ENCODE measurements at places on chromosomes 4 and X.

DNA sequence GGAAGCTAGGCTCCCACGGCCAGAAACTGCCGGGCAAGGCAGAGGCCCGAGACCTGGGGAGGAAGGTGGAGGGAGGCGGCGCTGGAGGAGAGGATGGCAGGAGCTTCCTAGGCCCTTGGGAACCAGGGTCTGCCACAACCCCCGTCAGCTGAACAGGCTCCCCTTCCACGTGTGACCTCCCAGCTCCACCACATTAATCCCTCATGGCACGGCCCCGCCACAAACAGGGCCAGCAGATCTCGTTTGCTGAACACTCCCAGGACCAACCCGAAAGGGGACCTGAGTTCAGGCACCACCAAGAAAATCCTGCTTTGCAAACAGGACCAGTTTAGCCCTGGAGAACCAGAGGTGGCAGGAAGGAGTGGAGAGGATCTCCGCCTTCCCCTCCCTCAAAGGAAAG lies 62.7 kb downstream of the FHDC1 start:
- DNase-seq, result no peak

- no peak for DNase-seq
These were observed 5.0 kb downstream of the OPRPN start for GRCh38 chr4:70402762-70403161.

DNA sequence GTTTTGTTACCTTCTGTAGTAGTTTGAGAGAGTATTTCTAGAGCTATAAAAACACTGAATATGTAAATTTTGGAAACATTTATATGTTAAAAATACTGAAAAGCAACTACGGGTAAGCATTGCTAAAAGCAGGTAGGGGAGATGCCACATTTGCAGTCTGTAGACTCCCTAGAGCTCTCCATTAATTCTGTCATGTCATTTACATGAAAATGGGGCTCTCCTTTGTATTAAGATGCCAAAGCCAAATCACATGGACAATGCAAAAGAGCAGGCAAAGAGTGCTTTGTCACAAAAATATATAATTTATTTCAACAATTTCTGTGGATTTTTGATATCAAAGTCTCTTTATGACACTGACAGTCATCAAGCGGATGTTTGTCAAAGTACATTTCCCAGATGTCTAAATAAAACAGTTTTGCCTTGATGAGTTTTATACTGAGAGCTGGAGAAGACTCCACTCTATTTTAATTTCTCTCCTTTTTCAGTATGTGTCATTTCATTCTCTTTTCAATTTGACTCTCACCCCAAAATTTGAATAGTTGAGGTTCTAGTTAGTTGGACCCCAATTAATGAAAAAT lies 51.8 kb downstream of the LDB2 start:
- DNase-seq, result no peak

DNA sequence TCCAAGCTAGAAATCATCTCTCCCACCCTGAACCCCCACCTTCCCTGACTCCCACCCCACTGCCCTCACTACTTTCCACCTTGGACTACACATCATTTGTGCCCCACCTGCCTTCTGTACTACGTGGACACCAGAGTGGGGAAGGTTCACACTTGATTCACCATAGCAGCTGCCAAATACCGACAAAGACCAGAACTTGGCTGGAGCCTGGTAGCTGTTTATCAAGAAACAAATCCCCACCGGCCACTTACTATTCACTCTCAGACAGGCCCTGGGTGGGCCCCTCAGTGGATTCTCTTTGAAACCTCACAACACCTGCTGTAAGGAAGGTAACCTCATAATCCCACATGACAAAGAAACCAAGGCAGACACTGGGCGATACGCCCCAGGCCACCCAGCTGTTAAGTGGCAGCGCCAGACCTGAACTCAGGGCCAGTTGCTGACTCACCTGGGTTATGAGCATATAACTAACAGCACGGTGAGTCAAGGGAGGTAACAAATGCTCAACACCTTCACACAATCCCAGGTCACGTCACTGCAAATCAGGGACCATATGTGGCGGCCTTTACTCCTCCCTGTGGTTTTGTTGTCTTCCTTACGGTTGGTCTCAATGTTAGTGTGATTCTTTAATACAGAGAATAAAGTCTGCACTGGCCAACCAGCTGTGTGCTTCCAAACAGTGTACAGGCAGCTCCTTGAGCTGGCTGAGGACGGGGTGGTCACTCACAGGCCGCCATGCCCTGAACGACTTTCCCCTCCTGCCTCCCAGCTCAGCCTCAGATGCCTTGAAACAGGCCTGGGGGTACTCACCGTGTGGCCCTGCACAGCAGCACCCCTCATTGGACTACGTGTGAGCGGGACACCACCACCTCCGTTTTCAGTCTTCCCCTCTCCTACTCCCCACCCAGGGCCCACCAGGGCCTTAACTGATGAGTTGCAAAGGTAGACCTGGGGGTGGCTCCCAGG lies 7.5 kb downstream of the WDR1 start:
- DNase-seq, result no peak

DNA sequence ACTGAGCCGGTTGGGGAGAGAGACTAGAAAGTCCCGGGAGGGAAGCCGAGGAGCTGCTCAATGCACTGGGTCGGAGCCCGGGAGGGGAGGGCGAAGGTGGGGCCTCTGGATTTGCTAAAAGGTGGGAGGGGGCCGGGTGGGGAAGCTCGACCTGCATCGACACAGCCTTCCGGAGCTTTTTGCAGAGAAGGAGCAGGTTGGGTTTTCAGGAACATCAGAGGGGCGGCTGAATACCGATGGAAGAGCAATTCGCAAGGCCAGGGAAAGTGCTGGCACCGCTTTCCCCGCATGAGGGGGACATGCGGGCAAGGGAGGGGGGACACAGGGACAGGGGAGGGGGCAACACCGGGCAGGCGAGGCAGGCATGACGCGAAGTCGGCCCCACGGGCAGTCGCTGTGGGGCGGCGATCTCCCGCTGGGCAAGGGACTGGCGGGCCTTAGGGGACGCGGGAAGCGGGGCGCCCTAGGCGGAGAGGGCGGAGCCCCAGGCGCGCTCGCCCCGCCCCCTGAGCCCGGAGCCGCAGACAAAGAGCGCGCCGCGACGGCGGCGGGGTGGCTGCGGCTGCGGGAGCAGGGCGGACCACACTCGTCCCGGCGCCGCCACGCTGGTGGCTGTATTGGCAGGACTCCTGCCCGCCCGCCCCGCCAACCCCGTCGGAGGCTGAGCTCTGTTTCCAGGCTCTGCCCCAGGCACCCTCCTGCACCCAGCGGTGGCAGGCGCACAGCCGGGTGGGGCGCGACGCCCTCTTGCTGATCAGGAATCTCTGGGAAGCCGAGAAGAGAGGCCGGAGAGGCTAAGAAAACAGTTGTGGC lies 11.6 kb downstream of the PDZD4 start:
- no peak for DNase-seq

DNA sequence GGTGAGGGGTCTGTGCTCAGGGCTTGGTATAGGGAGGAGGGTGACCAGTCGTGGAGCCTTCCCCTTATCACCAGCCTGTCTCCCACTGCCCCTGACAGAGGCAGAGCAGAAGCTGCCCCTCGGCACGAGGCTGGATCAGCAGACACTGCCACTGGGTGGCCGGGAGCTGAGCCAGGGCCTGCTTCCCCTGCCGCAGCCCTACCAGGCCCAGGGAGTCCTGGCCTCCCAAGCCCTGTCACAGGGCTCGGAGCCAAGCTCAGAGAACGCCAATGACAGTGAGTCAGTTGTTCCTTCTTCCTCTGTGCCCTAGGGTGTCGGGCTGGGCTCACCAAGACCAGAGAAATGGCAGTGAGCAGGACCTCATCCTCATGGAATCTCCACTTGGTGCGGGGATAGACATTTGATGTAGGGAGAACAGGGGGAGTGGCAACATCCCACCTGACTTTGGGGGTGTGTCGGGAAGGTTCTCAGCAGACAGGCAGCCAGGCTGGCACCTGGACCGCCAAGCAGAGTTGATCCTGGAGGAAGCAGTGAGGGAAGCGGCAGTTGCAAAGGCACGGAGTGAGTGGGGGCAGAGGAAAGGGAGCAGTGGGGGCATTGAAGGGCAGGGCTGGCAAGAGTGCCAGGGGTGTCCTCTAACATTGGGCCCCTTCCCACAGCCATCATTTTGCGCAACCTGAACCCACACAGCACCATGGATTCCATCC lies 14.3 kb upstream of the UBA1 start:
- no peak for DNase-seq

DNA sequence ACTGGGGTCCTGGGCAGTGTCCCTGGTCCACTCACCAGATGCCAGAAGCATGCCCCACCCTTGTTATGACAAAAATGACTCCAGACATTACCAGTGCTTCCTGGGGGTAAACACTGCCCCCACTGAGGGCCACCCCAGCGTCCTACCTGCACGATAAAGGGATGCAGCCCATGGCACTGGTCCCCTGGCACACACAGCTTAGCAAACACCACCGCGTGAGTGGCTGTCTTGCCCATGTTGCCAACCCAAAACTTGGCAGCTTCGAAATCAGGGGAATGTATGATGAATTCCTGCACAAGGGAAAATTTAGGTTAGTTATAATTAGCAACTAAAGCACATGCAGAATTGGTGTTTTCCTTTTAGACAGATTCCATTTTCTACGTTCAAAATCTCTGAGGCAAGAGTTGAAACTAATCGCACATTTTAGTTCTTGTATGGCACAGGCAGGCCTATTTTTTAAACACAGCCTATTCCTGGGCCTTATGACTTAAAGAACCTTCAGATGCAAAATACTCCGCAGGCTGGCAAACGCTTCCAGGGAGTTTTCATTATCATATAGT lies 30.4 kb downstream of the ACOX3 start:
- DNase-seq, result no peak

GRCh38 chr4:185205697-185206342 lies 2.0 kb upstream of the CFAP97 start:
- DNase-seq, result no peak

DNA sequence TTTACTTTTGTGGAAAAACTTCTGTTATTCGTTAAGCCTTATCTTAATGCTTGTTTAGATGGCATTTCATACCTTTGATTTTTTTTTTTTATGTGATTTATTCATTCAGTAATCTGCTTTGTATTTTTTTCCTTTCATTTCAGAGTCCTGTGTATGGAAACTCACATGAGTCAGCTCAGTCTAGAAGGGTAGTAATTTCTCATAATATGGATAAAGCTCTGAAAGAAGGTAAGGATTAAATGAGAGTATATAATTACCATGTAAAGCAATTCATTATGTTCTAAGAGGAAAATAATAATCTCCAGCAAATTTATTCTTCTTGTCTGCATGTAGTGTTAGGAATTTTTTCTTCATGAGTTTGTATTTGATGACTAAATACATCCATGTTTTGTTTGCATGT lies 37.8 kb downstream of the SNX25 start:
- no peak for DNase-seq

GRCh38 chrX:119376312-119376711 lies 22.8 kb upstream of the SLC25A43 start:
- no peak for DNase-seq

- no peak for DNase-seq
These were observed 581.8 kb downstream of the NLGN4X start for GRCh38 chrX:5646818-5647217.

DNA sequence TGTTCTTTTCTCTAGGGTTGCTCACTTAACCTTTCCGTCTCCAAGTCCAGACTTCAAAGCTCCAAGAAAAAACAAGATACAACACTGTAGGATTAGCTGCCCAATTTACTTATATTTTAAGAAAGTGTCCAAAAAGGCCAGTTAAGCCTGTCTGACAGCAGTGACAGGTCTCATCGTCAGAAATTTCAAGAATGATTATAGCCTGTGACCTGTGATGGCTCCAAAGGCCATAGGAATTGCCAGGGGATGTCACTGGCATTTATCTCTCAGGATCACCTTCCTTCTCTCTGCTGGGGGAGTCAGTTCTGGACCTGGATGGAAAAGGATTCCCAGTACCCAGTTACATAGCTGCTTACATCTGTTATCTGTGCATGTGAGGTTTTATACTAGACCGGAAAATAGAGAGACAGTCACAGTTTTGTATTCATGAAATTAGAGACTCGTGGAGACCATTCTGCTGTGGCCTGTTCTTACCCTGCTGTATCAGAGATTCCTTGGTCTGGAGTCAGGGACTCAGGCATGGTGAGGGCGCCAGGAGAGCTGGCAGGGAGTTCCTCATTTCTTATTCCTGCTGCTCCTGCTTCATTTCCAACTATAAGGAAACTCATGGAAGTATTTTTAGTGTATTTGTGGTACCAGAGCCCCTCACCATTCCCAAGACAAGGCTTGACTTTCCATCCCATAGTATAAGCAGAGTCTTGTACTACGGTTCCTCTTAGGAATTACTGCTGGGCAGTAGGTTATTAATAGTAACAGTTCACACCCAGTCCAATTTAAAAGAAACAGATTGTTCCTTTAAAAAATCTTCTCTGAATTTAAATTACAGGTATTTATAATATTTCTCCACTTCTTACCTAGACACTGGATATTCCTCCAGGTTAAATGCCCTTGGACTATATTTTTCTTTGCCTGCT lies 220.8 kb downstream of the SHROOM3 start:
- no peak for DNase-seq

GRCh38 chrX:103540145-103540544 lies 20.9 kb upstream of the RAB40A start:
- peak; percentile 18 for DNase-seq

DNA sequence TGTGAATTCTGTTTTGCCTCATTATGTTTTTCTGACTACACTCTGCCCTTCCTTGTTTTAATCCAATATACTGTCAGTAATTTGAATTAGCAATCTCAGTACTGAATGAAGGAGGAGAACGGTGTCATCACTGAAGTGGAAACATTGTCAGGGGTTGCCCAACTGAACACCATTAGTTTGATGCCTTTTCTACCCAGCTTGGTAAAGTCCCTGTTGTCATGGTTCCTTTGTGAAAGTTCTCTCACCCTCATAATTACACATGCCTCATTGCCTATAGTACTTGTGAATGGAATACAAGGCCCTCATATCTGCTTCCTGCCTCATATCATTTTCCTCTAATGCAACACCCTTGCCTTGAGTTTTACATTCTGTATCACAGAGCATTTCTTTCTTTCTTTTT lies 76.9 kb downstream of the RRAGB start:
- no peak for DNase-seq

- DNase-seq, result no peak
These were observed 1021.9 kb downstream of the FAM133A start for GRCh38 chrX:94695910-94696309.

DNA sequence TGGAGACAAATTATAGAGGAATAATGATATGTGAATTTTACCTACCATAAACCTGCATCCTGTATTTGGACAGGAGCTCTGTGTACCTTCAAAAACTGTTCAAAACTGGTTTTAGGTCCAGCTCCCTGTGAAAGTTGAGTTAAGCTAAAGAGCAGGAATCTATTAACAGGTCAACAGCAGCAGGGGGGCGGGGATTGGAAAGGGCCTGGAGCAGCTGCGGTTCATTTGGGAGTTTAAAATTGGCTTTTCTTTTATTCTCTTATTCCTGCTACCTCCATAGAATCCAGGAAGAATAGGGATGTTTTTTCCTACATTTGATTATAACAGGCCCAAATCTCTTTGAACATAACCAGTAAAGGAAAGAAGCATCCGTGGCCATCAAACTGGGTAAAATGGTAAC lies 23.8 kb downstream of the SHROOM3 start:
- DNase-seq, result no peak

GRCh38 chr4:80215449-80216052 lies 18.2 kb downstream of the PRDM8 start:
- DNase-seq, result no peak

DNA sequence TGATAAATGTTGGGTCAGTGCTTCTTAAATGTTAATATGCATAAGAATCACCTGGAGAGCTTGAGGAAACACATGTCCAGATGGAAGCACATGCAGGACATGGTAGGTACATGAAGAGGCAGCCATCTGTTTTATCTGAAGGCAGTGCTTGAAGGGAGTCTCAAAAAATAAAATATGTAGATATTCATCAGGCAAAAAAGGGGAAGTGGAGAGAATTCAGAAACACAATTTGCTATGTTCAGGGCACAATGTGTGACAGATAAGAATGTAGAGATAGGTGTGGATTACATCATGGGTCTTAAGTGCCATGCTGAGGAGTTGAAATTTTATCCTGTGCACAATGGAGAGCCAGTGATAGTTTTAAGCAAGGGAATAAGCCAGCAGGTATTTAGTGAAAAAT lies 59.6 kb upstream of the CASK start:
- DNase-seq, result no peak

Data from fibroblast of the conjunctiva (primary cell).